ENCODE measurements at places on chromosomes 3 and 15.

- DNase-seq, result no peak
Observed at GRCh38 chr3:122257644-122258364, 67.2 kb upstream of the CSTA start.

DNA sequence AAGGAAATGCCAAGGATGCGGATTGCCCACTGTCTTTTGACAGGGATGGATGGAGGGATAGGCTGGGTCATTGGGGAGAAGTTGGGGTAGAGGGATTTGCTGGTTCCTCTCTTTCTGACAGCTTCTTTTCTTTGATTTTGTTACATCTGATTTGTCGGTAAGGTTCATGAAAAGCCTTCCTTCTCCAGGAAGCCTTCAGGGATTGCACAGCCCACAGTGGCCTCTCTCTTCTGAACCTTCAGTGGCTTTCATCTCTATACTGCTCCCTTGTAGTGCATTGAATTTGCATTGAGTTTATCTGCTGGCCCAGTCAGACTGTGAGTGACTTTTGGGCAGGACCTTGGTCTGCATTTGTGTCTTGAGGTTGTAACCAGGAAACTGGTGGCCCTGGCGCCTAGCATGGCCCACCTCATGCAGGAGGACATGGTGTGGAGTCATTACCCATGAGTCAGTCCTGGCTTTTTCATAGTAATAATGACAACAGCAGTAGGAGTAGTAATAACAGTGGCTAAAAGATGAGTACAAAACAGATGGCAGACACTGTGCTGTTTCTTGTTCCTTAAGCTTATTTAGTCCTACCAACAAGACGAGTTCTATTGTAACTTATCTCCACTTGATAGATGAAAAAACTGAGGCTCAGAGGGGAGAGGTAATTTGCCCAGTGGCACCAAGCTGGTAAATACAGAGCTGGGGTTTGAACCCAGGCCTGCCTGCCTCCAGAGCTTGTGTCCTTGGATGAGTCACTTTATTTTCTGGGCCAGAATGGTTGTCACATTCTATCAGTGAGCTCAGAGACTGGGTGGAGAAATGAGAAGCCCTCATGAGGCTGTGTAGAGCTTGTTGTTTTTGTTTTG lies 28.4 kb downstream of the SMAD6 start:
- DNase-seq, result no peak

- DNase-seq, result no peak
Observed at GRCh38 chr15:47733085-47733484, 15.8 kb downstream of the SEMA6D start.

GRCh38 chr15:68507447-68507846 lies 71.3 kb upstream of the CORO2B start:
- no peak for DNase-seq

DNA sequence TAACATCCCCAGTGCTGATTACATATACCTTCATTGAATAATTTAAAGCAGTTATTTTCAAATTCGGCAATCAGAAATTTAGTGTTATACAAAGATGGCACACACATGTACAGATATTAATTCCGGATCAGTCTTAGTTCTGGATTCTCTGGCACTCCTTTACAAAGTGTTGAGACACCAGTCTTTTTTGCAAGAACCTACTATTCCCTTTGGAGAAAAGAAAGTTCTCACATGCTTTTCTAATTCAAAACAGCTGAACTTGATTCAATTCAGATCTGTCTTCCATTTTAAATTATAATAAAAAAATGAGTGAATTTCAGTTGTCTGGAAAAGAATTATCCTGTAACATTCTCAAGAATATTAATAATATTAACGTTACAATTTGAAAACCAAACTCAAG lies 20.4 kb downstream of the CCDC191 start:
- no peak for DNase-seq

DNA sequence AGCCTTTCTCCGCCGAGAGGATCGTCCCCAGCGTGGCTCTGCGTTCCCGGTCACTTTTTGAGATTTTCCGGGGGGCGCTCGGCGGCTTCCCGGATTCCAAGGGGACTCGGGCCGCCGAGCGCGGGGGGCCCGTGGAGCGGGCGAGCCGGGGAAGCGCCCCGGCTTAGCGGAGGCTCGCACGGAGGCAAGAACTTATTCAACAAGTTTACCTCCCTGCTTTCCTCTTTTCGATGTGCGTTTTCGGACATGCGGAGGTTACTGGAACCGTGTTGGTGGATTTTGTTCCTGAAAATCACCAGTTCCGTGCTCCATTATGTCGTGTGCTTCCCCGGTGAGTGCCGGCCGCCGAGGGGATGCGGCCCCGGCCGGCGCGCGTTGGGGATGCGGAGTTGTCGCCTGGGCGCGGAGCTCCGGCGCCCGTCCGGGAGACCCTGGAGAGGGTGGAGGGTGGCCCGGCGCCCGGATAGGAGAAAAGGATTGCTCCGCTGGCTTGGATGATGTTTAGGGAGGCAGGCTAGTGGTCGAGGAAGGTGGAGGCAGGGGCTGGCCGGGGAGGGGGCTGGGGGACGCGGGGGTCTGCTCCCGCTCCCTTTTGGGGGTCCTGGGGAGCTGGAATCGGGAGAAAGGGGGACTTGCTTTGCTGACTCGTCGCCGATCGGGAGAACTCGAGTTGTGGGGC lies 810 bp downstream of the PTPRG start:
- DNase-seq, result no peak

DNA sequence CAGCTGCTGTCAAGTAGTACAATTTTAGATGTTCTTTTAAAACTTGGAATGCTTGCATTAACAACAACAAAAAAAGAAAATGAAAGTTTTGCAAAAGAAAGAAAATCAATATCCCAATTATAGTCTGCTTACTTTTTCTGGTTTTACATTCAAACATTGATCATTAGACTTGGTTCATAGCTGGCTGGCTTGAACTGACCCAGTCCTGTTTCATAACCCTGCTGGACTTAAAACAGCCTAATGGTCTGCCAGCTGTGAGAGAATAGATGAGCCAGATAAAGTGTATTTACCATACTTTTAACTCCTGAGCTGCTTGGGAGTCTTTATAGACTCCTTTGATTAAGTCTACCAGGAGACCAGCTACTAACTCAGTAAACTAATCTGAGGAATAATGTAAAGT lies 59.2 kb downstream of the PIAS1 start:
- DNase-seq, result no peak

- no peak for DNase-seq
Observed at GRCh38 chr3:119145500-119146167, at the start of gene TEX55. Gene TEX55, plus strand, starts transcription at chr3:119146165. Its CDS starts 25 bp downstream, at chr3:119146190.

DNA sequence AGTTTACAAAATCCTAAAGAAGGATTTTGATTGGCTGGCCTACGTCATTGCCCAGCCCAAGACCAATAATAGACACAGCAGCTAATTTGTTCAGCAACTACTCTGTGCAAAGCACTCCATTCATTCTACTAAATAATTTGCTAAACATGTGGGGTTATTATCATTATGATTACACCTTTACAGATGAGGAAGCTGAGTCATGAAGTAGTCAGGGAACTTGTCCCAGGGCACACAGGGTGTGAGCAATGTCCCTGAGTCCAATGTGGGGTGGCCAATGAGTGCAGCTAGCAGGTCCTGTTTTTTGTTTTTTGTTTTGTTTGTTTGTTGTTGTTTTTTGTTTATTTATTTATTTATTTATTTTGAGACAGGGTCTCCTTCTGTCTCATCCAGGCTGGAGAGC lies 183.6 kb downstream of the ABHD5 start:
- no peak for DNase-seq

- DNase-seq, result no peak
Observed at GRCh38 chr3:109337393-109337792, at the start of gene DPPA4. Gene DPPA4, minus strand, starts transcription at chr3:109337546. Its CDS starts 29 bp downstream, at chr3:109337517.

DNA sequence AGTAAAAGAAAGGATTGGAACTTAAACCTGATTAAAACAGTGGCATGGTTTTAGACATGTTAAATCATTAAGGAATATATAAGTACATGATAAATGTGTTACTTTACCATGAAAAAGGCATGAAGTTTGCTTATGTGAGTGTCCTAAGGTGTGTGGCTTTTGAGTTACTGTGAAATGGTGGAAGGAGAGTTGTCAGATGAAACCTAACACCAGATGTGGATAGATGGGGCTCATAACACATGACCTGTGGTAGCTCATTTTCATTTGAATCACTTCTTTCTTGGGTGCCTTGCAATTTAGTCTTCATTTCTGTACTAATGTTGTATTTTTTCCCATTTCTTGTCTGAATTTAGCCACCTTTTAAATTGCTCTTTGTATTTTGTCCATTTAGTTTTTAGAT lies 13.0 kb downstream of the MEF2A start:
- no peak for DNase-seq

- no peak for DNase-seq
Observed at GRCh38 chr3:176988795-176989194, 208.5 kb downstream of the TBL1XR1 start.

DNA sequence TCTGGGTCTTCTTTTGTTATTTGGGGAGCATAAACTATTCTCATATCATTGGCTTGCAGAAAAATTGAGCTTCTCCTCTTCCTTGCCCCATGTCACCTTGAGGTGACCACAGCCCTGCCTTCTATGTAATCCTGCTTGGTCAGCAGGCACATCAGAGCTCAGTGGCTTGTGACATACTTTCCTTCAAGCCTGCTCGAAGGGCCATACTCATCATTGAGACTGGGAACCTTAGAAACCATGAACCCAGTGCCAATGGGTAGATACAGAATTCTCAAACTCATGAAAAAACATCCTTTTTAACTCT lies 3.7 kb upstream of the CCR2 start:
- no peak for DNase-seq

GRCh38 chr15:85763673-85764633 lies 30.8 kb downstream of the KLHL25 start:
- DNase-seq, result no peak

- no peak for DNase-seq
Observed at GRCh38 chr3:61172684-61173083, 78.6 kb downstream of the FHIT start.

GRCh38 chr15:99359769-99360168 lies 108.5 kb downstream of the LRRC28 start:
- DNase-seq, result no peak

DNA sequence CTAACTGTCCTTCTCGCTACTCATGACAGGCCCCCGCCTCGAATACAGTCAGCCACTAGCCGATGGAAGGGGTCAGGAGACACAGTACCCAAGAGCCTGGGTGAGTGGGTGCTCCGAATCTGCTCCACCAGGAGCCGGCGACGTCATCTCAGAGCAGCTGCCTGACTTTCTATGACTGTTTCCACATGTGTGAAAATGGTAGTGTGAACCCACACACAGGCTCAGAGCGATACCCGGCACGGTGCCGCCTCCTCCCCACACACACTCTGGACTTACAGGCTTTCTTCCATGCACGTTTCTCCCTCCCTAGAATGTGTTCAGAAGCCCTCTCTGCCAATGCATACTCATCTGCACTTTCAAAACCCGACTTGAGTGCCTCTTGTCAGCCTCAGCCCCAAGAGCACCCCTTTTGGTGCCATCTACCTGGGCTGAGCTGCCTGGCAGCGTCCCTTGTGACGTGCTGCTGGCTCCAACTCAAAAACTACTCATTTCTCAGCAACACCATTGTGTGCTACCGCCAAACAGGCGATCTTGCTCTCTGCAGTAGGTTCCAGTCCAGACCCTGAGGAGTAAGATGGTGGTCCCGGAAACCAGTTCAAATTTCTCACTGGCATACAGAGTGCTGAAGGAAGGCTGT lies 29.7 kb downstream of the VGLL4 start:
- no peak for DNase-seq

GRCh38 chr3:197337656-197338055 lies 39.2 kb upstream of the DLG1 start:
- DNase-seq, result no peak

GRCh38 chr15:84962955-84963354 lies 18.7 kb upstream of the PDE8A start:
- no peak for DNase-seq

- DNase-seq, result no peak
Observed at GRCh38 chr3:151305060-151305774, 11.4 kb downstream of the GPR87 start.

GRCh38 chr15:34324933-34325332 lies 12.6 kb downstream of the SLC12A6 start:
- no peak for DNase-seq

GRCh38 chr3:124813541-124813940 lies 73.6 kb downstream of the ITGB5 start:
- DNase-seq, result no peak

- DNase-seq, result no peak
Observed at GRCh38 chr3:132749786-132750185, 27.6 kb upstream of the NPHP3 start.

DNA sequence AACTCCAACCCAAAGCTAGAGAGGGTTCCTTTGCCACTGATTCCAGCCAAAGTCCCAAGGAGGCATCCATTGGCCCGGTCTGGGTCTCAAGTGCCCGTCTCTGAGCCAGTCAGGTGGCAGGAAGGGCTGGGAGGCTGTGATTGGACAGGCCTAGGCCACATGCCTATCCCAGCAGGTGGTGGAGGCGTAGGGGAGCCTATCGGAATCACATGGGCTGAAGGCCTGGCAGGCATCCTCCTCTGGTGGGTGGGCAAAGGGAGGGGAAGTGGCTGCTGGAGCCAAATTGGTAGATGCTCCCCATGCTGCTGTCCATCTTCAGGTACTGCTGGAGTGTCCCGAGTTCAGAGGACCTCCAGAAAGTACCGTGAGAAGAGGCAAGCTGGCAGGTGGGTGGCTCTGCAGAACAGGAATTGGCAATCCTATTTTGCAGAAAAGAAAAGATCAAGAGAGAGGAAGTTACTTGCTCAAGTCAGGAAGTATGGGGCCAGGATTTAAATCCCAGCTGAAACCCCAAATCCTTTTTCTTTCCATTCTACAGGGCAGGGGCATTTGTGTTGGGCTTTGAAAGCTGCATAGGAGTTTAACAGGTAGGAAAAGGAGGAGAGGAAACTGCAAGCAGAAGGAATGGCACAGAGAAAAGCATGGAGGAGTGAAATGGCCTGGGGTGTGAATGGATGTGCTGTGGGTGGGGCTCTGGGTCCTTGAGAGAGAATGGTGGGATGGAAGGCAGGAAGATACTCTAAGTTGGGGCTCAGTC lies 3.7 kb downstream of the CHST13 start:
- no peak for DNase-seq

DNA sequence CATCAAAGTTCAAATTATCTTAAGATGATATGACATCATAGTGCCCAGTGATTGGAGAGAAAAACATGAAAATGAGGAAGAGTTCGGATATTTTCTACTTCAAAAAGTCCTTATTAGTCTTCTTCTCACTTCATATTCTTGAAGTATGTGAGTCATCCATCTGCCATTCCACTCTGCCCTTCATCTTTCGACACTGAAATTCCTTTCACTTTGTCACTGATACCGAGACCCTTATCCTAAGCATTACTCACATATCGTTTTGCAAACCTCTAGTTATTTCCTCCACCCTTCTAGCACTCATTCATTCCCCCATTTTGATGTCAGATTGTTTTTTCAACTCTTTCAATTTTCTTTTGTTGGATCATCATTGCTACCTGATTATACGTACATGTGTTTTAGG lies 4.0 kb downstream of the OR5H14 start:
- no peak for DNase-seq

GRCh38 chr15:85289677-85290365 lies 90.6 kb upstream of the AKAP13 start:
- DNase-seq, result no peak

- DNase-seq, result no peak
Observed at GRCh38 chr3:105402287-105402801, 35.6 kb downstream of the ALCAM start.

- DNase-seq, result no peak
Observed at GRCh38 chr15:60204131-60204885, 193.5 kb downstream of the ANXA2 start.

- no peak for DNase-seq
Observed at GRCh38 chr3:116341899-116342298, 103.4 kb downstream of the LSAMP start.

Measured in activated T-helper 1 cell treated with anti-CD3 and anti-CD28 coated beads, Interleukin-2, amount 50 U/mL, for 16 hours (primary cell).